ENCODE measurements at places on chromosomes 5 and 9. TPM values are rescaled to one million over a fixed set of nuclear protein-coding genes. Genes with fewer than 3 reads are reported as not detected.

DNA sequence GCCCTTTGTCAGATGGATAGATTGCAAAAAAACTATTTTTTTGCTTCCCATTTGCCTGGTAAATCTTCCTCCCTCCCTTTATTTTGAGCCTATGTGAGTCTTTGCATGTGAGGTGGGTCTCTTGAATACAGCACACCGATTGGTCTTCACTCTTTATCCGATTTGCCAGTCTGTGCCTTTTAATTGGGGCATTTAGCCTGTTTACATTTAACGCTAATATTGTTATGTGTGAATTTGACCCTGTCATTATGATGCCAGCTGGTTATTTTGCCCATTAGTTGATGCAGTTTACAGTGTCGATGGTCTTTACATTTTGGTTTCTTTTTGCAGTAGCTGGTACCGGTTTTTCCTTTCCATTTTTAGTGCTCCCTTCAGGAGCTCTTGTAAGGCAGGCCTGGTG is 13.0 kb upstream of the DEPDC1B start:
- no peak for DNase-seq

DNA sequence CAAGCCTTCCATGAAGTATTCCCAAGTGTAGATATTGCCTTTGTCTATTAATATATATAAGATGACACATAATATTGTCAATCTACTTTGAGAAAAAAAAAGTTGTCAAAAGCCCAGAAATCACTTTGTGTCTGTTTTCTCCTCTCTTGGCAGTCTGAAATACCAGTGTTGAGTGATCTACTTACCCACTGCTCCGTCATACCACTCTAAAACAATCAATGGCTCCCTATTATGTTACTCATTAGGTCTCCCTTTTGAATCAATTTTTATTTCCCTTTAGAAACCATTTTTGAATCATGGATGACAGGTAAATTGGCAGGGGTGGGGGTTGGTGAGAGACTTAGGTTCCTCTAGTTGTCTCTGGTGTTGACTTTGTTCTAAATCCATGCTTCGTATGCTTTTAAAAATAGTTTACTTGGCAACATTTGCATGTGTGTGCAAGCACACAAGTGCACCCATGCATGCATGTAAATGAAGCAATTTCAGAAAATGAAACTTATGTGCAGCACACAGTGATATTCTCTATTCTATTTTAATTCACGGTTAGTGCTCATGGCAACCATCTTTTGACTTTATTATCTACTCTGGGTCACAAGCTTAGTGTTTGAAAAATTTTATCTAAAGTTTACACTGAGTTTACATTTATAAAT is 378.9 kb downstream of the RAB3C start:
- DNase-seq: no peak

- DNase-seq: no peak
Measured at GRCh38 chr9:87826331-87826730, 56.3 kb upstream of the SPATA31E1 start.

DNA sequence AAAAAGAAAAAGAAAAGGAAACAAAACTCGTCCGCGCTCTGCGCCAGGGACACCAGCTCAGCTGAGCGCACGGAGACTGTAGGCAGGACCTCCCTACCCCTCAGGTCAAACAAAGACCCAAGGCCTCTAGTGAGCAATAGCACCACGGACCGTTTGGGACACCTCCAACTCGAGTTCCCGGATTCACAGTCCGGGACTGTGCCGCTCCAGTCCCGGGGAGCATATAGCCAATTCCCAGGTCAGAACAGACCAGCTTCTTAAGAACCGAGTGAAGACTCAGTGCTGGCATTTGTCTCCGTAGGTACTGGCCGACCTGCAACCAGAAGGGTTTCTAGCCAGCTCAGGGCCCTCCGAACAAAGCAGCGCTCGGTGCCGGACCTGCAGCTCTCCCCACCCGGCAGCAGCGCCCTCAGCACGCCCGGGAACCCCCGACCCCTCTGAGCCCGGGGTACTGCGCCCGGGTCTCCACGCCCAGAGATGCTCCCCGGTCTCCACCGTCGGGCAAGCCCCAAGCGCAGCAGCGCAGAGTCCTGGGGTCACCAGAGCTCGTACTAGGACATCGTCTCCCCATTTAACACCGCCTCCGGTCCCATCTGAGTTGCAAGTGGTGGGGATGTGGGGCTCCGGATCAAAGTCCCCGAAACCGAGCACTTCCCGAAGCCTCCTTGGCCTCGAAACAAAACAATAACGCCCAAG is 591 bp downstream of the ABCA1 start:
- DNase-seq: no peak

GRCh38 chr5:170439223-170439943 is 50.2 kb upstream of the KCNMB1 start:
- DNase-seq: no peak

GRCh38 chr5:139708434-139708861 is 60.3 kb downstream of the CXXC5 start:
- no peak for DNase-seq

GRCh38 chr5:139895647-139896046 is 100.0 kb downstream of the PSD2 start:
- DNase-seq: no peak

DNA sequence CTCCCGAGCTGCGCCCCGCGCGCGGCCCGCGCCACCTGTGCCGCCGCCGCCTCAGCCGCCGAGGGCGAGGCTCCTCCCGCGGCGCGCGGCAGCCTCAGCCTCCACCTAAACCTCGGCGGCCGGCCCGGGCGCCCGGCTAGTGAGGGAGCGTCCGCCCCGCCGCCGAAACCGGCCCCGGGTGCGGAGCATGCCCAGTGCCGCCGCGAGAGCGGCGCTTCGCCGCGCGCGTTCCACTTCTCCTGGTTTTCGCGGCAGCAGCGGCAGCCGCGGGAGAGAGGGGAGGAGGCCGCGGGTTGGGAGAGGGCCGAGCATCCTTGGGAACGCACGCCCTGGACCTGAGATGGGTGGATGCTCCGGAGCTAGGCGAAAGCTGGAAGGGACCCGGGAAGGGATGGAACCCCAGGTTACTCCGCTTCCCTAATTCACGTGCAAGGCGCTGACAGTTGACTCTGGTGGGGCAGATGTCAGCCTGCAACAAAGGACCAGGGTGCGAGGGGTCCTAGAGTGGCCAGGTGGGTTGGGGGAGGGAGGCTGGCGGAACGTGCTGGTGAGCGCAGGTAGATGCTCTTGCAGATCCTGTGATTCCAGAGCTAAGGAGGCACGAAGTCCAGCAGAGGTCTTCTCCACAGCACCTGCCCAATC is at the start of gene CTNND2:
Gene CTNND2 (minus strand): TSS at position 182 of the 642 bp plus-strand sequence. CDS start 593 bp downstream, outside the sequence.
- DNase-seq: no peak

GRCh38 chr5:400282-401145 is 42.5 kb upstream of the EXOC3 start:
- DNase-seq: no peak

Gene HK3
- 4.4 TPM for total RNA-seq

GRCh38 chr9:3848445-3849114 is 322.8 kb upstream of the RFX3 start:
- DNase-seq: no peak

DNA sequence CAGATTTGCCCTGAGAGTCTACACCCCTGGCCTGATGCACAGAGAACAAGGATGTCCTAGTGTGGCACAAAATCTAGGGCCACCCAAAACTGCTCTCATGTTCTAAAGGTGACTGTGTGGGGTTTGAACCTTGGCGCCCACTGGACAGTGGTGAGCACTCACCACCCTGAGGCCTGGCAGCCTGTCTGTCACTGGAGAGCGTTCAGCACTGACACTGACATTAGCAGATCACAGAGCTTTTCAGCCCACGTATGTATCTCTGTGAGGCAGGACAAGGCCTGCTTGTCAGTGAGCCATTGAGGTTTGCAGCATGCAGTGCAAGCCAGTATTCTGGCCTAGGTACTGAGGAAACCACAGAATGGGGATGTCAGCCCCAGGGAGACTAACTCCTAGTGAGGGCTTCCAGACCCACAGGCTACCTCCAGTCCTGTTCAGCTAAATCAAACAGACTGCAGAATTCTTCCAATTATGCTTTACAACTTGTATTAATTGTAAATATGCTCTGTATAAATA is 38.9 kb upstream of the SLC2A8 start:
- no peak for DNase-seq

- DNase-seq: no peak
Measured at GRCh38 chr5:62042007-62042406, 264.0 kb upstream of the KIF2A start.

DNA sequence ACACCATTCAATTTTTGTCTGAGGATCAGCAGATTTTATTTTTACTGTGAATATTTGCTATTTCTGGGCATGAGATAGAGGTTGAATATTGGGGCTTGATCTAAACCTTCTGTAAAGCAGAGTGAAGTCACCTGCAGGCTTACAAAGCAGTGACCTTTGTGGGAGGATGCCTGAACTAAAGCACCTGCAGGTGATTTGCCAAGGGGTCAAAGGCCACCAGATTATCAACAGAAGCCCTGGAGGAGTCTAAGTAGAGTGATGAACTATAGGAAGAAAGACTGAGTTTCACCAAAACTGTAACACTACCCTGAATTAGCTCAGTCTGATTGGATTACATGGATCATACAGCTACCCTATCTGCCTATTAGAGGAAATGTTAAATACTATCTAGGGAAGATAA is 144.3 kb upstream of the PRLR start:
- DNase-seq: no peak

Gene RASGEF1C
- not detected for total RNA-seq

DNA sequence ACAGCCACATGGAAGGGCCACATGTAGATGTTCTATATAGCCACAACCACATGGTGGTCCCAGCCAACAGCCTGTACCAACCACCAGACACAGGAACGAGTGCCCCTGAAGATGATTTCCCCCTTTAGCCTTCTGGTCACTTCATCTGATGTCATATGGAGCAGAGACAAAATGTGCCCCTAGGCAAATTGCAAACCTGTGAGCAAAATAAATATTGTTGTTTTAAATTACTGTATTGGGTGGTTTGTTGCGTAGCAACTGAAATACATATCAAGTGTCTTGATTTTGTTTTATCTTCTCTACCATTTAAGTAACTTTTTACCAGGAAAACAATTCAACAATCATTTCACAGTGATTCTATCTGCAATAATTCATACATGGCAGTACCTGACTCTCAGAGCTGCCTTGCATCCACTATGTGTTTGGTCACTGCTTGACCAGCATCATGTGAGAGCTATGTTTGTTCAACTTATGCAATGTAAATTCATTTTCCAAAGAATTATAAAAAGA is 142.5 kb upstream of the VLDLR start:
- DNase-seq: no peak

DNA sequence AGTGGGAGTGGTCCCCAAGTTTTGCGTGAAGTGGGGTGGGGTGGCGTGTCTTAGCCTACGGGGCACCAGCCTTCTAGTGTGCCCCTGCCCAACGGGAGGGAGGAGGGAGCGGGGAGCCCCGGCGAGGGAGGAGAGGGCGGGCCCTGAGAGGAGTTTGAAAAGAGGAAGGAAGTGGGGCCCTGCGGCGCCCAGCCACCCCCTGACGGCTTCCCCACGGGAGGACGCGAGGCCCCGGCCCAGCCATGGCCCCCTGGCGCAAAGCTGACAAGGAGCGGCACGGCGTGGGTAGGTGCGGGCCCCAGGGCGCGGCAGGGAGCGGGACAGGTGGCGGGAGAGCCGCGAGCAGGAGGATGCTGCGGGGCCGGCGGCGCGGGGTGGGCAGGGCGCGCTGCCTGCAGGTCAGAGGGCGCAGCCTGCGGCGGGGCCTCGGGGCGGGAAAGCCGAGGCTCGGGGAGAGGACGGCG is at the start of gene DOCK2:
Gene DOCK2 (plus strand): TSS at position 191 of the 464 bp plus-strand sequence. CDS start 52 bp downstream, at position 243.
- peak; percentile 72 for DNase-seq

Gene TMEM215
- 0.75 TPM for total RNA-seq

Gene OGN
- 156 TPM for total RNA-seq

DNA sequence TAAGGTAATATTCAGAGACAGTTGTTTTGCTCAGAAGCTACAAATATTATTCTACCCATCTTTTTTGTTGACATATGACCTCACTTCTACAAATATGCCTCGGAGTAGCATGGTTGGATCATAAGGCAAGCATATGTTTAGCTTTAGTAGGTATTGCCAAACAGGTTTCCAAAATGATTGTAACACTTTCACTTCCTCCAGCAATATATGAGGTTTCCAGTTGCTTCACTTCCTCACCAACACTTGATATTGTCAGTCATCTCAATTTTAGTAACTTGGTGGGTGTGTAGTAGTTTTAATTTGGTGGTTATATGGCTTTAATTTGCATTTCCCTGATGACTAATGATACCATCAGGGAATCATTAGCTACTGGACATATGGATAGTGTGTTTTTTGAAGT is 46.7 kb downstream of the TNFSF8 start:
- DNase-seq: no peak

Gene GMCL2
- total RNA-seq: not detected

GRCh38 chr9:121567500-121568342 is 68.1 kb upstream of the GGTA1 start:
- no peak for DNase-seq

Gene NSG2
- not detected for total RNA-seq

GRCh38 chr9:13556656-13557055 is 277.2 kb upstream of the MPDZ start:
- no peak for DNase-seq

GRCh38 chr9:33153666-33154065 is 13.5 kb downstream of the B4GALT1 start:
- DNase-seq: no peak

GRCh38 chr9:100160021-100160420 is 61.0 kb downstream of the INVS start:
- no peak for DNase-seq

DNA sequence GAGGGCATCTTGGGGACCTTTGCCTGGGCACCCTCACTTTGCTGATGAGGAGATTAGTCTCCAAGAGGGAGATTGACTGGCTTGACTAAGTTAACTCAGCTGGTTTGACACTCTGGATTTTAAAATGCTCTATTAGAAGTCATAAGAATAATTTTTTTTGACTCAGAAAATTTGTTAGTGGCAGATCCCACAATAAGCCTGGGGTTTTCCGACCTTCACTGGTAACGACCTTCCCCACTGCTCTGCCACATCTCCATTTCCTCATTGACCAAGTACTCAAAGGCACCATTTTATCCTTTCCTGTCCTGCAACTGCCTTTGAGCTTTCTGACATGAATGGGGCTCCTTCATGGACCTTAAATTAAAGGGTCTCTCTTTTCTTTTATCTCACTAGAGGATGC is 67.0 kb downstream of the ARHGEF28 start:
- no peak for DNase-seq

- no peak for DNase-seq
Measured at GRCh38 chr9:91089405-91090129, 272.2 kb downstream of the AUH start.

Gene SLC27A6
- total RNA-seq: 0.43 TPM

DNA sequence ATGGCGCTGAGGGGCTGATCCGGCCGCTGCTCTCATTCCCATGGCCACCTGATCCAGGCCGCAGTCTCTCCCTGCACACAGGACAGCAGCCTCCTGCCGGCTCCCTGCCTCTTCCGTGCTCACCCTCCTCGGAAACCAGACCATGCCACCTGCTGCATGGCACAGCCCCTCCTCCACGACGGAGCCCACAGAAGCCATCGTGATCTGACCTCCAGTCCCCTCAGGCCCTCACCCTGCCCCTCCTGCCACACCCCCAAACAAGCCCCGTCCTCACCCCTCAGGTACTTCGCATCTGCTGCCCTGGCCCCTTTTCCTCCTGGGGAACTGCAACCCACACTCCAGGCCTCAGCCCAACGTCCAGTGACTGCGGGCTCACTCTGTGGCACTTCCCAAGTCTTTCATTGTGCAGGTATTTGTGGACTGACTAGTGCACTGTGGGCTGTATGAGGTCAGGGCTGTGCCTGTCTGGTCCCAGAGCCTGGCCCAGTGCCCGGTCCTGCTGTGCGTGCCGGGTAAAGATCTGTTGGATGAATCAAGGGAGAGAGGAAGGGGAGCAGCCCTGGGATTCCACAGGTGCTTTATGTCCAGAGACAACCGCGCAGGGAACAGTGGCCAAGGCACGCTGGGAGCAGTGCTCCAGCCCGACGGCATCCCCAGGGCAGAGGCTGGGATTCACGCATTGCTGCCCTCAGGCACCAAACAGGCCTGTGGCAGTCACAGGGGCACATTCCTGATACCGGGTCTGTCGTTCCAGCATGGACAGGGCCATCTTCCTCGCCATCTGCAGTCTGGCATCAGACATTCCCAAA is 86.1 kb downstream of the ADAMTS2 start:
- DNase-seq: peak; percentile 68
